Stimulated activated CD4-positive, alpha-beta T cell treated with anti-CD3 and anti-CD28 coated beads, Interleukin-1b, Interleukin-23, amount 100 ng/mL, for 24 hours (primary cell): ENCODE measurements at places on chromosomes 5 and 9.

GRCh38 chr5:119966028-119966427, 336.7 kb downstream of the FAM170A start:
- no peak for DNase-seq

- no peak for DNase-seq
These were observed 26.9 kb downstream of the HMGCR start for GRCh38 chr5:75363726-75364495.

DNA sequence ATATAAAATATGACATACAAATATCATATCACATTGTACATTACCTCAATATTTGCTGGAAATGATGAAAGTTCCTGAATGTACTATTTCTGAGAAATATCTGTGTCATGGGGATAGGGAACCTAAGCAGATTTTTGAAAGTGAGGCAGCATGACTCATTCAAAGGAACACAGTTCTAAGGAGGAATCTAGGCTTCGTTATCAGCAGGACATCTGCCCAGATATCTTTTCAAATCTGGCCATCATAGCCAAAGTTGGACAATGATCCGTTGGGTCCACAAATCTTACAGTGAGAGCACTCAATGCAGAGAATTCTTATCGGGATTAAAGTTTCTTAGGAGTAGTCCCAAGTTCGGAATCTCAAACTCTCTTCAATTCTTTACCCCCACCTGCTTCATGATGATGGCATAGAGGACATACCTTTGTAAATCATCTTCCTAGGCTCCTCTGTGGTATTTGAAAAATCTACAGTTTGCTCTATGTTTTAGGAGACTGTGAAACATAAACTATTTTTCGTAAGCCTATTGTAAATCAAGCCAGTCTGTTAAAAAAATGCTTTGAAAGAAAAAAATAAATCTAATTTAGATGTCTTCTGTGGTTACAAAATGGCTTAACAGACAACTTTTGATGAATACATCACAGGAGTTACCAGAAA, 29.4 kb upstream of the ALDH1A1 start:
- no peak for DNase-seq

DNA sequence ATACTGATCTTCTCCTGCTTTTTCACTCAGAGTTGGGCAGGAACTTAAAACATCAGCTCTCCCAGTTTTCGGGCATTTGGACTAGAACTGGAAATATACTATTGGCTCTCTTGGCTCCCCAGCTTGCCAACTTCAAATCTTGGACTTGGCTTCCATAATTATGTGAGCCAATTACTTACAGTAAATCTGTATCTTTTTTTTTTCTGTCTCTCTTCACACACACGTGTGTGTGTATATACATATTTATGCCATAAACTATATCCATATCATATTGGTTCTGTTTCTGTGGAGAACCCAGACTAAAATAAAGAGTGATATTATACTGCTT, 379.6 kb upstream of the PRR16 start:
- no peak for DNase-seq

DNA sequence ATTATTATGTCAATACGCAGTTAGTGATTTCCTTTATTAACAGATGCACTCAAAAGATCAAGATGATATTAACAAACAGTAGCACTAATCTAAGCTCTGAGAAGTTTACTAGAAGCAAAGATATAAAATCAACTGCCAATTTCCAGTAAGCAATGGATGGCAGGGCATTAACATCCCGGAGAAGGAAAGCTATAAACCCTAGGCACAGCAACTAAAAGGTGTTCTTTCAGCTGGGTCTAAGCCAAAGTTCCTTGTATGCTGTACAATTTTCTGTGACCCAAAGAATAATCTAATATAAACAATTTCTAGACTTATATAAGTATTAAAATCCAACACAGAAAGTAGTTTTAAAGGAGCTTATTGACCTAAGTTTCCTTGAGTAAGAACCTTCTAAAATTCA, 39.4 kb downstream of the PJA2 start:
- DNase-seq, result no peak

DNA sequence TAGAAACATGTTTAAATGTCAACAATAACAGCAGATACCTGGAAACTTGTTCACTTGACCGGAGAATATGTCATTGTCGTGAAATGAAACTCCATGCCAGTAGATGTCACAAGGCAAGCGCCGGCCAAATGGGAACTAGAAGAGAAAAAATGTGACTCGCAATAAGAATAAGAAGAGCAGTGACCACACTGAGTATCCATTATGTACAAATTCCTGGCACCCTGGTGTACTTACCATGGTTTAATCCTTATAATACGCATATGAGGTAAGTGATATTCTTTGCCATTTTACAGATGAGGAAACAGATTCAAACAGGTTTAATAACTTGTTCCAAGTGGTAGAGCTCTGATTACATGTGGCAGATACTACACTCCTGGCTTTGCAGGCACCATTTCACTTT, 53.9 kb downstream of the TTLL11 start:
- DNase-seq, result no peak

DNA sequence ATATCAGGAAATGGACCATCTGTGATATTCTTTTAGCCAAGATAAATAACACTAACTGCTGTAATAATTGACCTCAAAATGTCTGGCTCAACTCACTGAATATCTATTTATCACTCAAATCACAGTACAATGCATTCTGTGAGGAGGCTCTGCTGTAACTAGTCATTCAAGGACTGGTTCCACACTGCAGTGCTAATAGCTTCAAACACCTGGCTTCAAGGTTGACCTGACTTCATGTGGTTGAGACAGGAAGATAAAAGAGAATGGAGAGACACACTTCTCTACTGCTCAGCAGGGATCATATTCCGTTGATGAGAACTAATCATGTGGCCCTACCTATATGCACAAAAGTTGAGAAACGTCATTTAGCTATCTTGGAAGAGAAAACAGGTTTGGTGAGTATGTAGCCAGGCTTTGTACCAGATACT, 3.4 kb upstream of the RHOBTB3 start:
- DNase-seq, result no peak

GRCh38 chr9:34203275-34203991, 24.6 kb downstream of the UBAP1 start:
- DNase-seq, result no peak

- no peak for DNase-seq
These were observed 762.3 kb downstream of the PRELID2 start for GRCh38 chr5:145072889-145073288.

DNA sequence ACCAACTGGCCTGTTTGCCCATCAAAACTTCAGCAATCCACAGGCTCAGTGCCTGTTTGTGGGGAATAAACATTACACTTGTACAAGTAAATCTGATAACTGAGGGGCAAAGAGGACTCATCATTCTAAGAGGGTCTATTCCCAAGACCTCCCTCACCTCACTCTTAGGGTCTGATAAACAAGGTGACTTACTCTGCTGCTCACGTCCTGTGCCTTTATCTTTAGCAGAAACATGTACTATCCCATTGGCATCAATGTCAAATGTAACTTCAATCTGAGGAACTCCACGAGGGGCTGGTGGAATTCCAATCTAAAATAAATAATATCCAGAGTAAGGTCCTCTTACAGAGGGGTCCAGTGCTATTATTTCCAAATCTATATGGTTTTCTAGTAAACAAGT, 14.6 kb upstream of the ETF1 start:
- no peak for DNase-seq

- DNase-seq, result no peak
These were observed 412.7 kb downstream of the CDH10 start for GRCh38 chr5:24232041-24232440.

- DNase-seq, result no peak
These were observed 195.9 kb downstream of the ASTN2 start for GRCh38 chr9:117218951-117219350.

DNA sequence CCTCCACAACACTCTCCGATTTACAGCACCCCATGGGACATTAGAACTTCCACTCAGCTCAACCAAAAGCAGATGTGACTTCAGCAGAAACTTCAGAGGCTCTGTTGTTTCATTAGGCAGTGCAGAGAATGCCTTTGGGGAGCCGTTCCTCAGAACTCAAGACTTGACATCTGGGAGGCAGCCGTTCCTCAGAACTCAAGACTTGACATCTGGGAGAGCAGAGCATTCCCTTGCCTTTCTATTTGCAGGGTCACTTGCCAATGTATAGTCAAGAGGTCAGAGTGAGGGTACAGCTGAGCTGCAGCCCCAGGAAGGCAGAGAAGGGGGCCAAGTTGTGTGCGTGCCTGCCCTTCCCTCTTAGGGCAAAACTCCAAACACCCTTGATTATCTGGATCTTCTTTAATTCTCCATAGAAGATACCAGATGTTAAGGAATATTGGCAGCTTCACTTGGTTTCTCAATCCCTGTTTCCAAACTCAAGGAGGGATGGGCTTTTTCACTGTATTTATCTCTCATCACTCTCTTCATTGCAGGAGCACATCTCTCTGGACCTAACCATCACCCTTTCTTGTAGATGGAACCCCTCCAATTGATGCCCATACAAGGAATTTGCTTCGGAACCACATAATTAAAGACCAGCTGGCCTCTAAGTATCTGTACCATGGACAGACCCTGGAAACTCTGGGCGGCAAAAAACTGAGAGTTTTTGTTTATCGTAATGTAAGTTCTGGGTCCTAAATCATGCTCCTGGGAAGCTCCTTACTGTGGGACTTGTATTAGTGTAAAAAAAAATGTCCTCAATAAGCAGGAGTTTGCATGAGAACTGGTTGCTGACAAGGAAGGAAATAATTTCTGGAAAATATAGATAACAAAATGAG, 25.6 kb downstream of the TGFBI start:
- DNase-seq, result no peak

DNA sequence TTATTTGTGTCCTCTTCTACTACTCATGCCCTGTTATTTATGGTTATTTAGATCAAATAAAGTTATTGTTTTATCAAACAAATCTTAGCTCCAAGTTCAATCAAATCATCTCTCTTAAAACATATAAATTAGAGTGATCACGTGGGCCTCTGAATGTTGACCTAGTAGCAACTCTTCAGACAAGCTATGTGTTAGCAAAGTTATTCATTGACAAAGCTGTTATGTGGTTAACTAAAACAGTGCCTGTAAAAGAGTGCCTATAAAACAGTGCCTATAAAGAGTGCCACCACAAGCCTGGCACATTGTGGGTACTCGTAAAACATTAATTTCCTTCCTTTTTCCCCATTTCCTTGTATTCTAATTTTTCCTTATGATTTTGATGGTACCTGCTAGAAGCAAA, 421.9 kb downstream of the HCN1 start:
- no peak for DNase-seq

DNA sequence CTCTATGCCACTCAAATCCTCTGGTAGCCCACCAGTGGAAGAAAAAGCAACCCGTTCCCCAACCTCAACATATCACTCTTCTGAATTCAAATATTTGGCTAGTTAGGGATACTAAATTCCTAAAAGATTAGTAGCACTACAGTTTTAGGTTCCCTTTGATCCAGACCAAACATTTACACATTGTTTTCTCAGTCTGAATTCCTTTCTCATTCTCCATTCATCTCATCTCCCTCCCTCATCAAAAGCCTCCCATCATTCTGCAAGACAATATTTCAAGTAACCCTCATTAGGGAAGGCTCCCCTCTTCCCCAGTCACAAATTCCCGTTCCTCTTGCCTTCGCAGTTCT, 26.3 kb downstream of the ADAM19 start:
- DNase-seq, result no peak

DNA sequence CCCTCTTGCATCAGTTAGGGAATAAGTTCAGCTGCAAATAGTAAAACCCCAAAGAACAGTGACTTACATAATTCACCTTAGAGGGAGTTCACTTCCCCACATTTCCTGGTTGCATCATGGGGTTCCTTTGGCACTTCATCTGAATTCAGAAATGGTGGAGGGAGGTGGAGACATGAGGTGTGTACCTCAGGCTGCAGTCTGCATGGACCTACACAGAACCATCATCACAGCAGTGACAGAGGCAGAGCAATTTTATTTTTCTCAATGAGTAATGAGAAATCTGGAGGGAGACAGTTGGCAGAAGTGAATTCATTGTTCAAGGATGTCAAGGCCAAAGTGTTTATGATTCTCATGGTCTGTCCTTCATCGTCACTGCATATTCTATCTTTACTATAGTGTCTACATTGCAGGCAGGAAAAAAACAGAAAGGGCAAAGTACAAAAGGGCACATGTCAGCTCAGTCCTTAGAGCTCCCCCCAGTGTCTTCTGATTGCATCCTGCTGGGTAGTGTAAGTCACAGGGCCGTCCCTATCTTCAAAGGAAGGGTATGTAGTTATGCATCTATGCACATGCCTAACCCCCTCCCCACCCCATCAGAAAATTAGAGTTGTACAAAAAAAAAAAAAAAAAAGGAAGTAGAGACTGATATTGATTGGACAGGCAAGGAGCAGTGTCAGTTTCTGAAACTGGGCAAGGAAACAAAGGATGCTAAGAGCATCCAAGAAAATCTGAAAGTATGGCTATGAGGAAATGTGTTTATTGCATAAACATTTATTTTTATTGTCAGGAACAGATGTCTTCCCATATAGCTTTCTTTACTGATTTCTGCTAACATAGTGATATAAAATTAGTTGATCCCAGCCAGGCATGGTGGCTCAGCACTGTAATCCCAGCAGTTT, 132.7 kb upstream of the APC start:
- no peak for DNase-seq

- no peak for DNase-seq
These were observed 206.5 kb downstream of the KCTD16 start for GRCh38 chr5:144377207-144377606.

GRCh38 chr5:133494232-133494922, 118.0 kb downstream of the FSTL4 start:
- DNase-seq, result no peak

GRCh38 chr5:125424402-125425141, 678.1 kb upstream of the ZNF608 start:
- DNase-seq, result no peak

GRCh38 chr9:81844131-81844567, 84.1 kb upstream of the SPATA31D4 start:
- DNase-seq, result no peak

DNA sequence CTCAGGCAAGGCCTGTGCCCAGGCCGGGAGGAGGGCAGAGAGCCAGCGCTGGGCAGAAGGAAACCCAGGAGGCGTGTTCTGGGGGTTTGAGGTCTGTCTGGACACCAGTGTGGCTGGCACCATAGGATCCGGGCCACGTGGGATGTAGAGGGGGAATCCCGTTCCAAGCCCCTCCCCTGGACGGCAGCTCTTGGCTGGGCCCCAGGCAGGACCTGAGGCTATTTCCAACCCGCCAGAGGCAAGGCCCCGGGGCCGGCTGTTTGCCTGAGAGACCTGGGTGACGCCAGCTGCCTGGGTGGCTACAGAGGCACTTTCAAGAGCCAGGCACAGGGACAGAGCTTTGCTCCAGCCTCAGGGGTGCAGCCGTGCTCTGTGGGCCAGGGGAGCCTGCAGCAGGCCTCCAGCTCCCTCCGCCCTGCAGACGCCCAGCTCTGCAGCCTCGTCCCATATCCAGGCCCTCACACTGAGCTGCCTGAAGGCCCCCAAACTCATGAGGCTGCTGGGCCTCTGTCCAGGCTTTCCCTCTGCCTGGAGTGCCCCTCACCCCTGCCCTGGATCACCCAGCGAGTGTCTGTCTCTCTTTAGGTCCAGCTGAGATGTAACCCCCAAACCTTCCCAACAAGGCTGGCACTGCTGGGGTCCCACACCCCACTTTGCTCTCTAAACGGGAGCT, 56.6 kb upstream of the EGFL7 start:
- DNase-seq, result no peak

DNA sequence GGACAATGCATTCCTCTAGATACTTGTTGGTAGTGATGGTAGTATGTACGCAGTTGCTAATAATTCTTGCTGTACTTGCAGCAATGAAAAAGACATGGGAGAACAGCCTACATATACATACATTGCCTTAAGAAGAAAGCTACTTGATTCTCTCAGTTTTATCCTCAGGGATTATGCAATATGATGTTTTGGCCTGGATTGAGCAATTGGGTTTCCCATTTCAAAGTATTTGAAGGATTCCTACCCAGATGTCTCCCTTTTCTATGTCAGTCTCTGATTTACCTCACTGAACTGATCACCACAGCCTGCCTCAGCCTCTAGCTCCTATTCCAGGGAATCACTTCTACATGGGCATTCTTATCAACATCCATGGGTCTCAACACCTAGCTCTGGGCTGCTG, 210.1 kb upstream of the CDH10 start:
- no peak for DNase-seq
